A549 treated with Hydrocortisone at 1 μM for 4 hours (cell line): ENCODE measurements at places on chromosomes 2 and 18. TPM values are rescaled to one million over a fixed set of nuclear protein-coding genes. Genes with fewer than 3 reads are reported as not detected.

Gene SH3BP4
- total RNA-seq = 35.2 to 40.7 TPM (median 38.6 TPM) in 5 replicates

Gene DOK1
- total RNA-seq = 4.1 to 5.3 TPM (median 4.2 TPM) in 5 replicates

Gene EEF1B2
- total RNA-seq = 1,039 to 1,164 TPM (median 1,070 TPM) in 5 replicates

Gene GKN1
- total RNA-seq = 0.37 to 0.94 TPM (median 0.48 TPM) in 5 replicates

Gene APLF
- 0.51 to 0.70 TPM (median 0.66 TPM) in 5 replicates for total RNA-seq
